SJSA1 (cell line): ENCODE measurements at places on chromosomes 5 and 9. TPM values are rescaled to one million over a fixed set of nuclear protein-coding genes. Genes with fewer than 3 reads are reported as not detected.

DNA sequence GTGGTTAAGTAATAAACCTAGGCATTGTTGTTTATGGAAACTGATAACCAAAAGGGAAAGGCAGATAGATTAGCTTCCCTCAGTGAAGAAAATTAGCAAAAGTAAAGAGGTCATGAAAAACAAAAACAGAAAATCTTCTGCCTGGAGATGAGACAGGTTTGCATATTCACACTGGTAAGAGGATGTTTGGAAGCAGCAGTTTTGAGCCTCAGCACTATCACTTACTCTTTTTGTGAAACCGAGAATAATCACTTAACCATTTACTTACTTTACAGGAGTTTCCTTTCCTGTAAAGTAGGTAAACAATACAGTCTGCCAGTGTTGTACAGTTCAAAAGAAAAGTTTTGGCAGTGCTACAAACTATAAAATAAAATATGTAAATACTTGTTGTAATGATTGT, 35.5 kb upstream of the EMB start:
- no peak overlapping the region for H3K4me3 ChIP-seq
- no peaks in the 10 kb centered on the region for H3K4me1 ChIP-seq
- no peak overlapping the region for H3K27ac ChIP-seq

- no peak overlapping the region for H3K4me3 ChIP-seq
- no peak for DNase-seq
- no peaks in the 10 kb centered on the region for H3K4me1 ChIP-seq
- no peak overlapping the region for H3K27ac ChIP-seq
- H3K36me3 ChIP-seq: no peaks in the 10 kb centered on the region
- H3K27me3 ChIP-seq: peaks cover 16% of the 10 kb centered on the region
Observed at GRCh38 chr5:75734913-75735789, 17.9 kb upstream of the POC5 start.

Gene ROR2
- total RNA-seq: 0.44 and 0.66 TPM in 2 replicates

Gene CLK4
- 13.0 and 19.3 TPM in 2 replicates for total RNA-seq

DNA sequence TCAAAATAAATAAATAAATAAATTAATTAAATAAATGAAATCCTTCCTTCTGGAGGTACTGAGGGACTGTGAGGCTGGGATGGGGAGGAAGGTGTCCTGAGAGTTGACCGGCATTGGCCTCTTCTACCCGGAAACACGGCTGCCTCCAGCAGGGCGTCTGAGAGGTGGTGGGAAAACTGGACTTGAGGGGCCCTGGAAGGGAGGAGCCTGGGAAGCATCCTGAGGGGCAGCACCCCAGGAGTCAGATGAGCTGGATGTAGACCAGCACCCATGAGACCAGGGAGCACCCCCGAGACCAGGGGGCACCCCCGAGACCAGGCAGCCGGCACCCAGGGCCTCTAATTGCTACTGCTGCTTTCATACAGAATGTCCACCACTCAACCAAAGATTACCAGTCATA, 8.8 kb upstream of the NSMF start:
- H3K4me1 ChIP-seq: no peaks in the 10 kb centered on the region
- no peak overlapping the region for H3K27ac ChIP-seq
- no peak for DNase-seq
- H3K36me3 ChIP-seq: no peaks in the 10 kb centered on the region
- H3K4me3 ChIP-seq: no peak overlapping the region
- H3K27me3 ChIP-seq: 0 out of 2 replicates have a peak, but pooled peaks cover 3% of the 10 kb centered on the region

DNA sequence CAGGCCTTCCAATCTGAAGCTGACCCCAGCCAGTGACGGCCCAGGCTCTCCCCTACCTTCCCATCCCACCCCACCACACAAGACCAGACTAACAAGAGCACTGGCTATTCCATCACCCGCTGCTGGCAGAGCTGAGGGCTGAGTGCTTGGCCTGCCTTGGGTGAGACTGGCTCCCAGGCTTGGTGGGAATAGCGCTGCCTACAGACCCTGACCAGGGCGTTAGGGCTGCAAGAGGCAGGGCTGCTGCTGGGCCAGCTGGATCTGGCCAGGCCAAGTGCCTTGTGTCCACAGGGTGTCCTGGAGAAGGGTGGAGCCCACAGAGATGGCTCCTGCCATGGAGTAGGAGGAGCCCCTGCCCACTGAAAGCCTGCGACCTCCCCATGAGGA, 31.6 kb upstream of the ANGPTL2 start:
- no peak overlapping the region for H3K27ac ChIP-seq
- peaks cover 2% of the 10 kb centered on the region for H3K4me1 ChIP-seq
- no peak for DNase-seq

- H3K27ac ChIP-seq: no peak overlapping the region
- DNase-seq: no peak
- H3K4me1 ChIP-seq: no peaks in the 10 kb centered on the region
Observed at GRCh38 chr5:138724470-138725146, 28.6 kb upstream of the CTNNA1 start.

- H3K4me1 ChIP-seq: peaks cover 21% of the 10 kb centered on the region
- H3K36me3 ChIP-seq: no peaks in the 10 kb centered on the region
- DNase-seq: no peak
- no peak overlapping the region for H3K4me3 ChIP-seq
Observed at GRCh38 chr5:76696251-76696650, 19.7 kb upstream of the F2R start.

Gene LCN12
- total RNA-seq: not detected in 2 replicates

Gene VAV2
- 12.2 and 25.0 TPM in 2 replicates for total RNA-seq

DNA sequence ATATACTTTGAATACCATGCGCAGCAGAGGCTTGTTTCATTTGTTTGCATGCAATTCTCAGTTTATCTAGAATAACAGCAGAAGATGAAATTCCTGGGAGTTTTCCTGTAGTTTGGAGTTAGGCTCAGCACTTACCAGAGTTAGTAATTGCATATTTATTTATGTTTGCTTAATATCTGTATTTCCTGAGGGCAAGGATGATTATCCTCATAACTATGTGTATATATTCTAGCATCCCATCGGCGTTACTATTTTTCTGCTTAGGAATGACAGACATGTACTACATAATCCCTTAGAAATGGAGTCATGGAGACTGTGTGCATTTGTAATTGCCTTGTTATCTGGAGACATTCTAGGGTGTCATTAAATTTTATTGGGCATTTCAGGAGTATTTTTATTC, 1184.8 kb downstream of the DTWD2 start:
- H3K4me3 ChIP-seq: no peak overlapping the region
- no peaks in the 10 kb centered on the region for H3K36me3 ChIP-seq
- no peaks in the 10 kb centered on the region for H3K4me1 ChIP-seq

GRCh38 chr5:75461679-75462078, 49.8 kb downstream of the CERT1 start:
- H3K27me3 ChIP-seq: no peaks in the 10 kb centered on the region
- DNase-seq: no peak
- H3K4me1 ChIP-seq: 0 out of 2 replicates have a peak, but pooled peaks cover 7% of the 10 kb centered on the region
- H3K36me3 ChIP-seq: peaks cover 7% of the 10 kb centered on the region; the same call in 1 of the 2 replicates
- H3K4me3 ChIP-seq: no peak overlapping the region
- H3K27ac ChIP-seq: no peak overlapping the region

DNA sequence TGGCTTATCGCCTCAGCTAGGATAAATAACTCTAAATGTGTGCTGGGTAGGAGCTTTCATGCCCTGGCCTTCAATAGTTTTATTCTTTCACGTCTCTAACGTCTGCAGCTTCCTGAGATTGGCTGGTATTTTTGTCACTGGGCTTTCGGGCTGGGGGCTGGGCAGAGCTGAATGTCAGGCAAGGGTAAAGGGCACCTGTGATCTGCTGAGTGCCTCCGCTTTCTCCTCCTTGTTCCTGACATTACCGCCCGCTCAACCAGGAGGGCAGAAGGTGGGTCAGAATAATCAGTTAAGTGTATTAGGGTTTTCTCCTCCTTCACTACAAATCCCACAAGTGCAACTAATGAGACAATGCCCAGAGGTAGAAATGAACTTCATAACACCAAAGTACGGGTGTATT, 216.6 kb downstream of the TSSK1B start:
- H3K4me1 ChIP-seq: peaks cover 69% of the 10 kb centered on the region
- no peak for DNase-seq
- no peak overlapping the region for H3K27ac ChIP-seq
- no peak overlapping the region for H3K4me3 ChIP-seq

Gene VLDLR
- total RNA-seq: 1.1 and 3.9 TPM in 2 replicates

GRCh38 chr5:74182603-74183002, 457.9 kb downstream of the ENC1 start:
- H3K27ac ChIP-seq: no peak overlapping the region
- no peak overlapping the region for H3K4me3 ChIP-seq
- no peak for DNase-seq
- H3K36me3 ChIP-seq: no peaks in the 10 kb centered on the region

GRCh38 chr5:16936989-16937438, 926 bp upstream of the MYO10 start:
- DNase-seq: no peak
- no peak overlapping the region for H3K27ac ChIP-seq
- peaks cover 18% of the 10 kb centered on the region for H3K36me3 ChIP-seq
- H3K4me1 ChIP-seq: peaks cover 26% of the 10 kb centered on the region
- peaks cover 3% of the 10 kb centered on the region; the same call in 1 of the 2 replicates for H3K27me3 ChIP-seq
- peak overlapping the region; percentile 97 for H3K4me3 ChIP-seq

GRCh38 chr9:77587851-77588250, 60.3 kb downstream of the GNA14 start:
- DNase-seq: no peak
- H3K4me3 ChIP-seq: no peak overlapping the region
- H3K36me3 ChIP-seq: no peaks in the 10 kb centered on the region
- H3K4me1 ChIP-seq: peaks cover 12% of the 10 kb centered on the region
- peak overlapping the region; percentile 45; the same call in 1 of the 2 replicates for H3K27ac ChIP-seq

DNA sequence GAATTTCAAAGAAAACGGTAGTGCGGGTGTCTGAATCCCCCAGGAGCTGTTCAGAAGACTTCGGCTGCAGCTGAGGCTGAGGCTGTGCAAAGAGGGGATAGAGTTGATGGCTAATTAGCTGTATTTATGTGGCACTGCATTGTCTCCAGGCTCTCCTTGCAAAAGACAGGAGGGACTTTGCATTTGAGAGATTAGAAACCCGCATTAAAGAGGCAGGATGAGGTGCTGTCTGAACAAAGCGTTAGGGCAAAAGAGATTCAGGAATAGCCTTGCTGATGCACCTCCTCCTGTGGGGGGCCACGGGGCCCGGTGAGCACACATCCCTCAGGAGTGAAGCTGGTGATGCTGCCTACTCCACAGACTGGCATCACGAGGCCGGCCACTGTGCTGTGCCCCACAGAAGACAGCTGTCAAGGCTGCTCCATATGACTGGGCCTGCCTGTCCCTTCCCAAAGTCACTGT, 343.6 kb upstream of the DAP start:
- H3K27ac ChIP-seq: no peak overlapping the region
- H3K4me1 ChIP-seq: no peaks in the 10 kb centered on the region
- no peaks in the 10 kb centered on the region for H3K36me3 ChIP-seq
- no peak overlapping the region for H3K4me3 ChIP-seq

Gene MYOT
- not detected in 2 replicates for total RNA-seq

DNA sequence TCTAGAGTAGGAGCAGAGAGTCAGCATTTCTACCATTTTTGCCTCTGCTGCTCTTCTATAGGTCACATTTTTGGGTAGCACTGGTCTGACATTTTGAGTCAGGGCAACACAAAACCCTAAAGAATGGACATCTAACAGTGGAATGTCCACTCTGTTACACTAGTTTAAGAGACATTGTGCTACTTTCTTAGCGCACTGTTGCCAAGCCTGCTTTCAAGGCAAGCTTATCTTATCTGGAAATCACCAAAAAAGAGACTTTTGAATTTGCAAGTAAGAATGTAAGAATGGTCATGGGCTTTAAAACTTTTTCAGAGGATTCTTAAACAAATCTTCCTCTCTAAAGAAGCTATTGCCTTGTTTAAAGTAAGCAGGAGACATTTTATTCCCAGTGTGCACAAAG, 73.0 kb upstream of the STARD4 start:
- H3K27me3 ChIP-seq: no peaks in the 10 kb centered on the region; the same call in 1 of the 2 replicates
- no peaks in the 10 kb centered on the region for H3K4me1 ChIP-seq
- H3K36me3 ChIP-seq: no peaks in the 10 kb centered on the region
- no peak for DNase-seq
- no peak overlapping the region for H3K27ac ChIP-seq

- no peak overlapping the region for H3K4me3 ChIP-seq
- H3K36me3 ChIP-seq: no peaks in the 10 kb centered on the region
- no peaks in the 10 kb centered on the region for H3K4me1 ChIP-seq
- no peak for DNase-seq
- no peaks in the 10 kb centered on the region for H3K27me3 ChIP-seq
Observed at GRCh38 chr9:28155067-28155466, 581.8 kb upstream of the C9orf72 start.

GRCh38 chr9:76452839-76453238, 6.1 kb upstream of the GCNT1 start:
- H3K27me3 ChIP-seq: no peaks in the 10 kb centered on the region
- DNase-seq: no peak
- H3K4me1 ChIP-seq: peaks cover 34% of the 10 kb centered on the region
- no peak overlapping the region for H3K27ac ChIP-seq
- no peaks in the 10 kb centered on the region for H3K36me3 ChIP-seq

Gene ITGA1
- 27.4 and 27.5 TPM in 2 replicates for total RNA-seq

GRCh38 chr9:19119246-19119645, 8.0 kb downstream of the PLIN2 start:
- no peak overlapping the region for H3K27ac ChIP-seq
- no peak for DNase-seq
- no peaks in the 10 kb centered on the region for H3K27me3 ChIP-seq
- H3K4me1 ChIP-seq: no peaks in the 10 kb centered on the region; the same call in 1 of the 2 replicates

DNA sequence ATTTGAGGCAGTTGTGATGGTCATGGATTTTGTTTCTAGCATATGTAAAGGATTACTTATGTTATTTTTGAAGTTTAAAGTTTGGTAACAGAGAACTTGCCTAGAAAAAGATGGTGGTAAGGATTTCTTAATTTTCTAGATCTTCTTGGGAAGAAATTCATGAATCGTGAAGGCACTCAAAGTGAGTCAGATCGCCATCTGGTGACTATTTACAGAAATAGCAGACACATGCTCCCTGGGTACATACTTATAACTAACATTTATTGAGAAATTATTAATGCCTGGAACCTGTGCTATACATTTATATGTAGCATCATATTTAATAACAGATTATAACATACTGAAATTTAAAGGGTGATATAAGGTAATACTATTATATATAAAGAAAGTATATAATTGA, 299.7 kb downstream of the IZUMO3 start:
- H3K27me3 ChIP-seq: no peaks in the 10 kb centered on the region
- H3K4me1 ChIP-seq: no peaks in the 10 kb centered on the region
- no peak overlapping the region for H3K27ac ChIP-seq
- no peak overlapping the region for H3K4me3 ChIP-seq

- peaks cover 87% of the 10 kb centered on the region for H3K27me3 ChIP-seq
- H3K36me3 ChIP-seq: no peaks in the 10 kb centered on the region
- H3K4me3 ChIP-seq: no peak overlapping the region
- DNase-seq: peak; percentile 41
- no peak overlapping the region for H3K27ac ChIP-seq
- H3K4me1 ChIP-seq: 0 out of 2 replicates have a peak, but pooled peaks cover 4% of the 10 kb centered on the region
Observed at GRCh38 chr5:180647941-180648500, 1.4 kb downstream of the FLT4 start.

Gene AQP7
- total RNA-seq: not detected in 2 replicates

- peaks cover 28% of the 10 kb centered on the region for H3K4me1 ChIP-seq
- no peak for DNase-seq
- H3K27me3 ChIP-seq: no peaks in the 10 kb centered on the region
- no peaks in the 10 kb centered on the region for H3K36me3 ChIP-seq
- H3K27ac ChIP-seq: no peak overlapping the region
Observed at GRCh38 chr9:114416290-114416689, 28.5 kb upstream of the AKNA start.

GRCh38 chr9:29826421-29826820, 2253.1 kb upstream of the C9orf72 start:
- no peaks in the 10 kb centered on the region for H3K36me3 ChIP-seq
- H3K27me3 ChIP-seq: no peaks in the 10 kb centered on the region
- DNase-seq: no peak
- no peaks in the 10 kb centered on the region for H3K4me1 ChIP-seq
- no peak overlapping the region for H3K27ac ChIP-seq

- no peaks in the 10 kb centered on the region for H3K27me3 ChIP-seq
- no peaks in the 10 kb centered on the region for H3K4me1 ChIP-seq
- no peaks in the 10 kb centered on the region for H3K36me3 ChIP-seq
- no peak overlapping the region for H3K4me3 ChIP-seq
- DNase-seq: no peak
- no peak overlapping the region for H3K27ac ChIP-seq
Observed at GRCh38 chr9:33414889-33415500, 12.6 kb upstream of the AQP7 start.
